NCI-H1436 treated with DMSO at 0.1 percent for 48 hours (cell line): ENCODE measurements at places on chromosomes 6 and 20.

DNA sequence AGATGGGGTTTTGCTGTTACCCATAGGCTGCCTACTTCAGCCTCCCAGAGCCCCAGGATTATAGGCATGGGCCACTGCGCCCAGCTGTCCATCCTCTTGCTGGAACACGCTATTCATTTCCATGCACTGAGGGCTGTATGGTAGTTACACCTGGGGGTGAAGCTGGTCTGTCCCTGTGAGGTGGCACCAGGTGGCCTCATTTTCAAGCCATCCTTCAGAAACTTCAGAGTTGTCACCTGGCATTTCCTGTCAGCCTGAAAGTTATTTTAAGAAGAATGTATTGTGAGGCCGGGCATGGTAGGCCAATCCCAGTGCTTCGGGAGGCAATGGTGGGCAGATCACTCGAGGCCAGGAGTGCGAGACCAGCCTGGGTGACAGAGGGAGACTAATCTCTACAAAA lies 147.6 kb downstream of the DTNBP1 start:
- DNase-seq = no peak

- DNase-seq = no peak
Measured at GRCh38 chr6:165689699-165690098, 26.7 kb upstream of the PDE10A start.

- DNase-seq = no peak
Measured at GRCh38 chr6:32829495-32829894, 9.0 kb downstream of the TAP2 start.

GRCh38 chr6:136192902-136193301 lies 57.2 kb downstream of the MTFR2 start:
- no peak for DNase-seq

DNA sequence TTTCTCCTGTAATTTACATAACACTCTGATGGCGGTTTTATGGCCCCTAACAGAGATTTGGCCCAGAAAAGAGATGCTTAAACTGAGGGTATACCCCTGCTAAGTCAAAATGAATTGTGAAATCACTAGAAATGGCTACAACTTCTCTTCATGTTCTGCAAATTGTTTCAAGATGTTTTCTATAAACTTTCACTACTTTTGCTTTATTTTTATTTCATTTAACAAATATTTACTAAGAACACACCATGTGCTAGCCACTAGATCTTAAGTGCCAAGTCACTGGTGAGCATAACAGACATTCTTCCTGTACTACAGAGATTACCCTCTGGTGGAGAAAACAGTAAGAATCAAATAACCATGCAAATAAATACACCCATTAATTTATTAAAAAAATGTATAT lies 87.6 kb downstream of the KCNQ5 start:
- DNase-seq = no peak

DNA sequence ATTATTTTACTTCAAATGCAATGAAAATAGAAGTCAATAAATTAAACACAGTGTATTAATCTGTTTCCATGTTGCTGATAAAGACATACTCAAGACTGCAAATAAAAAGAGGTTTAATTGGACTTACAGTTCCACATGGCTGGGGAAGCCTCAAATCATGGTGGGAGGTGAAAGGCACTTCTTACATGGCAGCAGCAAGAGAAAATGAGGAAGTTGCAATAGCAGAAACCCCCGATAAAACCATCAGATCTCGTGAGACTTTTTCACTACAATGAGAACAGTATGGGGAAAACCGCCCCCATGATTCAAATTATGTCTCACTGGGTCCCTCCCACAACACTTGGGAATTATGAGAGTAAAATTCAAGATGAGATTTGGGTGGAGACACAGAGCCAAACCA lies 82.2 kb downstream of the GPR63 start:
- no peak for DNase-seq

- no peak for DNase-seq
Measured at GRCh38 chr6:13697857-13698256, 13.8 kb downstream of the RANBP9 start.

- DNase-seq = no peak
Measured at GRCh38 chr6:101935732-101936131, 542.2 kb downstream of the GRIK2 start.

GRCh38 chr6:164826831-164827468 lies 482.5 kb downstream of the C6orf118 start:
- no peak for DNase-seq

DNA sequence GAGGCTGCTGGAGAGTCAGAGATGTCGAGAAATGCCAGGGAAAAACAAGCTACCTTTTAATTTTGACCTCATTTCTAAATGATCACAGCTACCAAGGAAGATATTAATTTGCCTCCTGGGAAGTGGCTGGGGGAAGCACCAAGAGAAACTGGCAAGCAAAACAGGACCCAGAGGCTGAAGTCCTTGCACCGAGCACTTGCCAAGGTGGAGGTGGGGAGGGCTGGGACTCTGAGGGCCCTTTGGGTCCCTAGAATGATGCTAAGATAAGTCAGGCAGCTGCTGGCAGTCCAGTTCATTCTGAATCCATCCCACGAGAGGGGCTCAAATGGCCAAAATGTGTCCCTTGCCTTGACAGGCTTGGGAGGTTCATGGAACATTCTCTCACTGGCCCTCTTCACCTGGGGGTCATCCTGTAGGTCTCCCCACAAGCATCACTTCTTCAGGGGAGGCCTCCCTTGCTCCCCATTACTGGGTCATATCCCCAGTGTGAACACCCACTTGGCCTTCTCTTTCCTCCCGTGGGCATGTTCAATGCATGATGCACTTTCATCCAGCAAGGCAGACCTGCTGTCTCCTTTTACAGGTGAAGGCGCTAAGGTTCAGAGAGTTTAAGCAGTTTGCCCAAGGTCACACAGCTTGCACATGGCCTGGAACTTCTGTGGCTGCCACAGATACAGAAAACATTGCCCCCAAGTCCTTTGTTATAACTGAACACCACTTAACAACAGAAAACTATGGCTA lies 39.1 kb upstream of the BLCAP start:
- no peak for DNase-seq

DNA sequence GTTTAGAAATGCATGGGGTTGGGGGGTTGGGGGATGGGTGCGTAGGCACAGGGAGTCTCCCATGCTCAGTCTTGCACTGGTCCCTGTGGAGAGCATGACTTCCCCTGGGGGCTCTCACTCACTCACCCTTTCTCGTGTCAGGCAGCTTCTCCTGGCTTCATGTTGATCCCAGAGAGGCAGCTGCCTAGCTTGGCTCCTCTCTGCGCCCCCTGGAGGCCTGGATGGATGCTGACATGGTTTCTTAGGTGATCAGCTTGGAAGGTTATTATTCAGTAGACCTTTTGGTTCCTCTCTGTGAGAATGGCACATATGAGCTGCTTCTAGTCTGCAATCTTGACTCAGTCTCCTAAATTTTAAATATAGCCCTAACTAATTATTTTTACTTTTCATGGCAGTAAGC lies 109.3 kb upstream of the FAM83B start:
- no peak for DNase-seq

GRCh38 chr6:156543431-156543830 lies 233.7 kb upstream of the ARID1B start:
- no peak for DNase-seq

DNA sequence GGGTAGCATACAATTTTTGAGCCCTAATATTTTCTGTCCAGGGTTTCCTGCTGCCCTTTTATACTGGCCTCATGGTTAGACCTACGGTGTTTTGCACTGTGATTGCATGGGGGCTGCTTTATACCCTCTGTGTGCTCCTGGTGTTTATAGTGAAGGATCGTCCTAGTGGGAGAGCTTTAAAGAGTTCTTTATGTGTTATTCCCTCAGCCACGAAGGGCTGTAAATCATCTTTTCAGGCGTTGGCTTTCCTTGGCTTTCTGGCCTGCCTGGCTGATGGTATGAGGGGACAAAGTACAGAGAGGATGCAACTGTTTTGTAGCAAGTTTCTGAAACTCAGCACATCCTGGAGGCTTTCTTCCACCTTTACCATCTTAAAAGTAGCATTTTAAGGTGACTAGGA lies 464.3 kb downstream of the EPM2A start:
- DNase-seq = no peak

GRCh38 chr6:16778521-16778920 lies 17.3 kb upstream of the ATXN1 start:
- DNase-seq = no peak

GRCh38 chr20:63533388-63533787 lies 3.8 kb downstream of the PTK6 start:
- DNase-seq = no peak

DNA sequence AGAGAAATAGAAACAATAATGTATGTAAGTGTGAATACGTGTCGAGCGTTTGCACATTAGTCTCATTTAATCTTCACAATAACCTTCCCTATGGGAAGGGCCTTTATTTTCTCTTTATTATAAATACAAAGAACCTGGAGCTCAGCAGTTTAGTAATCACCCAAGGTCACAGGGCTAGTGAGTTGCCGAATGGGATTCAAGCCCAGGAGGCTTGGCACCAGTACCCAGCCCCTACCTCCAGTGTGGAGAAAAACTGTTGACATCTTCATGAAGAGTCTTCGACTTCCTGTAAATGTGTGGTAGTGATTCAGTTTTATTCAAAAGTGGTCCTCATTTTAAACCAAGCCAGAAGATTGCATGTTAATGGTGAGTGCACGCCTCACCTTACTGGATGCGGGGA lies 162.8 kb downstream of the SCML4 start:
- DNase-seq = no peak

GRCh38 chr6:163828038-163828795 lies 413.7 kb downstream of the QKI start:
- DNase-seq = no peak

DNA sequence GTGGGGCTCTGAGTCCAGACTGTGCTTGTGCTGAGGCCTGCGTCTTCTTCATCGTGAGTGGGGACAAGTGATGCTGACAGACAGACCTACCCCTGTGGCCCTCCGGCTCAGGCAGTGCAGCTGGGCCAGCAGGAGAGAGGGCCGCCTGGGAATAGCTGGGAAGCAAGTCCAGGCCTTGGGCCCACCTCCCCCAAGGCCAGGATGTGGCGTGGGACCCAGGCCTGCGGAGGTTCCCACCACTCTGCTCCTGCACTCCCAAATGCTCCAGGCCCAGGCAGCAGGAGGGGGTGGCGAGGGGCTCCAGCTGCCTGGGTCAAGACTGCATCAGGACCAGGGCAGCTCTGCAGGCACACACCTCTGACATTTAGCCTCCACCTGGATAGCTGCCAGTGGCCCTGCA lies 38.3 kb downstream of the DAAM2 start:
- DNase-seq = no peak

DNA sequence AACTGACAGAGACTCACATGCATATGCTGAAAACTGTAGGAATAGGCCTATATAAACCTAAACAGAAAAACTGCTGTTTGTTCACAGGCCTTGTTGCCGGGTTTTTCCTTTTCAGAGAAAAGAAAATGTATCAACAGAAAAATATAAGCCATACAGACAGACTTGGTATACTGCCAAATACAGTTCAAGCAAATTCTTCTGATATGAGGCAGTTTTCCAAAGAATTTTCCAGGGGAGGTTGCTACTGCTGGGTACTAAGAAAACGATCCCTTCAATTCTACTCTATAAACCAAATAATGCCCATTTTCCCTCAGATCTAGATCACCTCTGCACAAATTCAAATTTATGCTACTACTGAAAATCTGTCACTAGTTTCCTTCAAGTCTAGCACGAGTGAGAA lies 59.4 kb downstream of the ME1 start:
- DNase-seq = no peak

- DNase-seq = no peak
Measured at GRCh38 chr6:116461932-116462885, 1.0 kb downstream of the CALHM6 start.

- DNase-seq = no peak
Measured at GRCh38 chr6:158284007-158284875, 28.0 kb upstream of the TULP4 start.

DNA sequence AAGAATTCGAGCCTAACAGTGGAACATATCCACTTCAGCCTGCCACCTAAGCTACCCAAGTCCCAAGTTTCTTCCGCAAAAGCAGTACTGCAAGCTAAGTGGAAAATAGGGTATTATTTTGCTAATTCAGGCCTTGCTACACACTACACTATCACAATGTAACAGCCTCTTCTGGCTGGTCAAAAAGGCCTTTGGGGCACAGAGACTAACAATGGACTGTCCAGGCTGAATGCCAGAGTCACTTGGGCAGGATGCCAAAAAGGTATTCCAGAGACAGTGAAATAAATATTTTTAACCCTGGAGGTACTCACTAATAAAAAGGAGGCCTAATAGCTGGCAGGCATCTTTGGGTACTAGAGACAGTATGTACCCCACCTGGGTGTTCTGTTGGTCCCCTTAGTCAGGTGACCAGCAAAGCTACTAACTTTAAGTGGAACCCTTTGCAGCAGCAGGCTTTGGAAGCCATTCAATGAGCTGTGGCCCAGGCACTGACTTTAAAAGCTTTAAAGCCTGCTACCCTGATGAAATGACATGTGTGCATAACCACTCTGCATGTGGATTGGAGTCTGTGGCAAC lies 692.1 kb downstream of the HTR1B start:
- DNase-seq = no peak

DNA sequence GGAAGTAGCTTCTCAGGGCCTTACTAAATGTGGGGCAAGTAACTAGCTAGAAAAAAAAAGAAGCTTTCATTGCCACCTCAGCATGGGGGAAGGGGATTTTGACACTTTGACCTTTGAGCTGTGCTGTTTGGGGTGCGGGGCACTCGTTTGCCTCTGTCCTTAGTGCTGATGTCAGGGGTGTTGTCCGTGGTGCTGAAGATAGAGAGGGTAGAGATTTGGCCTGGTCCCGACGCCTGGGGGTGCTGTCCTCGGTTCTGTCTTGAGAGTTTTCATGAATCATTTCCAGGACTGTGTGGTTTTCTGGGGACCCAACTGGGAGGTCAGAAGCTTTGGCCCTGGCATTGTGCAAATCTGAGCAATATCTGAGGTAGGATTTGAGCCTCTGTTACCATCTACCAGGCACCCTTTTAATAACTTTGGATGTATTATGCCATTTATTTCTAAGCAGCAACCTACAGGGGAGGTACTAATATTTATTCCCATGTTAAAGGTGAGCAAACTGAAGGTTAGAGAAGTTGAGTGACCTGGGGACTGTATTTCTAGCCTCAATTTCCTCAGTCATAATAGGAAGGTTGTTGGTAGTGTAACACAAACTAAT lies 78.0 kb downstream of the DLGAP4 start:
- no peak for DNase-seq

DNA sequence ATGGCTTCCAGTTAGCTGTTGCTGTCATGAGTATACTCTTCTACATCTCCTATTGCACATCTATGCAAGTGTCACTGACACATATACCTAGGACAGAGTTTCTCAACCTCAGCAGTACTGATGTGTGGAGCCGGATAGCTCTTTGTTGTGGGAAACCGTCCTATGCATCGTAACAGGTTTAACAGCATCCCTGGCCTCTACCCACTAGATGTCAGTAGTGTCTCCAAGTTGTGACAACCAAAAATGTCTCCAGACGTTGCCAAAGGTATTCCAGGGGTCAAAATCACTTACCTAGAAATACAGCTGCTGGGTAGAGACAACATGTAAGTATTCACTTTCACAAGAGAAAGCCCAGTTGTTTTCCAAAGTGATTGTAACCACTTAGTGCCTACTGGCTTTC lies 637.6 kb downstream of the RNF144B start:
- no peak for DNase-seq
